Fibroblast of skin of left quadriceps (primary cell): ENCODE measurements at places on chromosomes 12 and 14.

- no peak for DNase-seq
These were observed 344 bp downstream of the LPAR5 start for GRCh38 chr12:6635375-6635855.

GRCh38 chr12:52616680-52617402, 1.5 kb downstream of the KRT73 start:
- no peak for DNase-seq

DNA sequence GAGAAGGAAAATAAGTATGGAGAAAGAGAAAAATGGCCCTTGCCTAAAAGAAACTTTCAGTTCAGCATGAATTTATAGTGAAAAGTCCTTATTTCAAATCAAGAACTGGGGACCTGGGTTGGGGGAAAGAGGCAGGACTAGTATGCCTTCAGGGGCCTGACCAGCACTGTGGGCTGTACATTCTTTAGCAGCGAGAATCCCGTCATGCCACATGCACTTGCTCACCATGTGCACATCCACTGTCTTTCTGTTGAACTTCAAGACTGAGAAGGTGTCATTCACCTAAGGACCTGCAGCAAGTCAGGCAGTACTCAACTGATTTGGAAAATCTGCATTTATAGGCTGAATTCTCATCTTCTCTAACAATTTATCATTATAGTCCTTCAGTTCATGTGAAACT, 50.2 kb downstream of the RAB35 start:
- DNase-seq: no peak

DNA sequence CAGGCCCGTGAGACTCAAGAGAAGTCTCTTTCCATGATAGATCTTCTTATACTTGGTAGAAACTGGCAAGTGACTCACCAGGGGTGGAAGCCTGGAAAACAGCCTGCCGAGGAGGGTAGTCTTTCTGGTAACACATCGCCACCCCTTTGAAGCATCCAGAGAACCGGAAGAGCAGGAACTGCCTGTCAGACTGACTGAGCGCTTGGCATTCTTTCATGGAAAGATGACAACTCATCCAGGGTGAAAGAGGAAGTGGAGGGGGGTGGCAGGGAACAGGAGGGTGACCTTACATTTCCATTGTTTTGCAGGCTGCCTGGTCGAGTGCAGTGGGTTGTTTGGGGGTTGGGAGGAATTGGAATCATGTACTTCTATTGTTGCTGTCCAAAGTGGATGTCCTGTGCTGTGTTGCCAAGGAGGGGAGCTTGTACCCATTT, 34.5 kb downstream of the PRKCH start:
- peak; percentile 1 for DNase-seq

- DNase-seq: no peak
These were observed 207.8 kb upstream of the FAR2 start for GRCh38 chr12:28941248-28941647.

- DNase-seq: no peak
These were observed 59.1 kb downstream of the FAM222A start for GRCh38 chr12:109772622-109773321.

GRCh38 chr14:61438036-61438435, 116.7 kb downstream of the PRKCH start:
- no peak for DNase-seq

DNA sequence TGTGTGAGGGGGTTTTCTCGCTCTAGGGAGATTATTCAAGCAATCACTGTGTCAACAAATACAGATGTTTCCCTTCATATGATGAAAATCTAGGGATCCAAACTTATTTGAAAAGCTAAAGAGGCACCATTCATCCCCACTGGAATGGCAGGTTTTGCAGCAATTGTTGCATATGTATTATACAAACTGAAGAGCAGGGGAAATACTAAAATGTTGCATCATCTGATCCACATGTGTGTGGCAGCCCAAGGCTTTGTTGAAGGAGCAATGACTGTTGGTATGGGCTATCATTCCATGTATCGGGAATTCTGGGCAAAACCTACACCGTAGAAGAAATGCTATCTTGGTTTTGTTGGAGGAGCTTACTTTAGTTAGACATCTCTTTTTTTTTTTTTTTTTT, 4.1 kb upstream of the PRPF40B start:
- no peak for DNase-seq

GRCh38 chr12:61538951-61539350, 721.3 kb upstream of the USP15 start:
- DNase-seq: no peak

DNA sequence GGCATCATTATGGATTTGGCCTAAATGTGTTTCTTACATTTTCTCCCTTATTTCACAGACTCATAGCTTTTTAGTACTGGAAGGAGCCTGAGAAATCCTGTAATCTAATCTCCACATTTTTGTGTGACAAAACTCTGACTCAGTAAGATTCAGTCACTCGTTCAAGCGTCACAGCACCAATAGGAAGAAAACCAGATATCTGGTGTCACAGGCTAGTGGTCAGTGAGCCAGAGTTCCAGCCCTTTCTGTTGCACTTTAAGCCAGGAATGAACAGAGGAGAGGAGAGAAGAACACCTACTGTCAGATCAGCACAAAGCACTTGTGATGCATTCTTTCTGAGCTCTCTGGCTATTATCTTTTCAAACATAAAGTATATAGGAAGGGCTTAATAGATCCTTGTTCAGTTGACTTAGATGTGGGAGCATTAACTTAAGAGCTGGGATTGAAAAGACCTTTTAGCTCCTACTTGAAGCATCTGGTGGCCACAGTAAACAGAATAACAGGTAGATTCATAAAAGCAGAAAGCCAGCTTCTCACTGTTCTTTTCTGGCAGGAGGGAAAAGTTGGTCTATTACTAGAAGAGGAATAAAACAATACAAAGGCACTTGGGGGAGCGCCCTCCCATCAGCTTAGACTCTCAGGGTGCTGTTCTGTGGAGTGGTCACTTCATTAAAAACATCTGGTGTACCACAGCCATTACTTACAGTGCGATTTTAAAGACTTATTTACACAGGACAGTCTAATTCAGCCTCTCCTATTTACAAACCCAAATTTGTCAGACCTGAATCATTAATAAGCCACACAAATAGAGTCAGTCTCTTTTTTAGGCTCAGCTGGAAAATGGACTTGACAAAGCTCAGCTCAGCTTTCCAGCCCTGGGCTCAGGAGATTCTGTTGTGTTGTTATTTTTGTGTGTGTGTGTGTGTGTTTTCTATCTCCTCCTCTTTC, 12.2 kb upstream of the NID2 start:
- no peak for DNase-seq

- peak; percentile 46 for DNase-seq
These were observed at the start of gene P2RX4 for GRCh38 chr12:121209624-121210572. Gene P2RX4, plus strand, starts transcription at chr12:121210129. Its CDS starts 36 bp downstream, at chr12:121210165.

GRCh38 chr14:93200553-93200952, 6.3 kb downstream of the GON7 start:
- no peak for DNase-seq

GRCh38 chr12:119204131-119204530, 25.4 kb downstream of the HSPB8 start:
- DNase-seq: no peak

- DNase-seq: no peak
These were observed 30.8 kb downstream of the TTC7B start for GRCh38 chr14:90785471-90785870.

- no peak for DNase-seq
These were observed 63.3 kb downstream of the CALM1 start for GRCh38 chr14:90460136-90460535.

- peak; percentile 26 for DNase-seq
These were observed 17.0 kb downstream of the PSEN1 start for GRCh38 chr14:73153272-73153671.

DNA sequence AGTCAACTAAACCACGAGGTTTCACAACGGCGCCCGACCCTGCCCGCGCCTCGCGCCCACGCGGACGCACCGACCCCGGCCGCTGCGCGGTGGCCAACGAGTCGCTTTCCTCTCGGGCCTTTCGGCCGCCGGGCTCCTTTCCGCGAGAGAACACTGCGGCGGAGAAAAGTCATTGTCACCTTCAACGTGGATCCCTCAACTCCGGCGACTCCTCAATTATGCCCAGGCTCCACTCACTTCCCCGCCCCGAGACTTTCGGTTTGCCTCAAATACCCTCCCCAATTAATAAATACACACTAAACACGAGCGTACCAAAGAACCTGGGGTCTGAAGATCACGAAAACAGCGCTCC, 450 bp downstream of the SINHCAF start:
- DNase-seq: no peak

GRCh38 chr12:122356192-122356635, 66.3 kb downstream of the CLIP1 start:
- peak; percentile 39 for DNase-seq

GRCh38 chr14:27072589-27072988, 474.8 kb upstream of the NOVA1 start:
- DNase-seq: no peak

DNA sequence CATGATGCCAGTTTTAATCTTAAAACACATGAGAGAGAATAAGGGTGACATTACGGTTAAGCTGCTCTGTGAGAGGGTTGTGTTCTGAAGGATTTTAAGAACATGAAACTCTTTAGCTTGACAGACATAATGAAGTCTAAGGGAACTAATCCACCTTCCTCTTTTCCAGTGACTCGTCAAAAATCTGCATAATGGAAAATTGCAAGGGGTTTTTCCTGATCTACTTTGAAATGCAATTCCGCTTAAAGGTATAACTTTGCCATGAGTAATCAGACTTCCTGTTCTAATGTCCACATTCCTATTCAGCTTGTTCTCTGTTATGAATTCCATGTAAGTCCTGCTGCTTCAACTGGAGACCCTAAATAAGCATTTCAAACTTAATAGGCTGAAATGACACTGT, at the start of gene ZNF705A:
Gene ZNF705A (plus strand): TSS at position 171 of the 400 bp plus-strand sequence. CDS start 15,611 bp downstream, outside the sequence.
- peak; percentile 64 for DNase-seq

DNA sequence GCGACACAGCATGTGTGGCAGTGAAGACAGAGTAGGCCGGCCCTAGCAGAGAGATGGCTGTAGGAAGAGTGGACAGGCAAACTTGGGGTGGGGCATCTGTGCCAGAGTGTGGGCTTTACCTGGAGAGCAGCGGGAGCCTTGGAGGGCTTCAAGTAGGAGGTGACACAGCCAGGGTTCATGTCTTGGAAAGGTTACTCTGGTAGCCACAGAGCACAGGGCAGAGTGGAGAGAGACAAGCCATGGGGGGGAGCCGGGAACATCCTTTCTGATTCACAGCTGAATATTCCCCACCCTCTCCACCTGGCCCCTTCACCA, 53.5 kb upstream of the DIO3 start:
- DNase-seq: no peak

DNA sequence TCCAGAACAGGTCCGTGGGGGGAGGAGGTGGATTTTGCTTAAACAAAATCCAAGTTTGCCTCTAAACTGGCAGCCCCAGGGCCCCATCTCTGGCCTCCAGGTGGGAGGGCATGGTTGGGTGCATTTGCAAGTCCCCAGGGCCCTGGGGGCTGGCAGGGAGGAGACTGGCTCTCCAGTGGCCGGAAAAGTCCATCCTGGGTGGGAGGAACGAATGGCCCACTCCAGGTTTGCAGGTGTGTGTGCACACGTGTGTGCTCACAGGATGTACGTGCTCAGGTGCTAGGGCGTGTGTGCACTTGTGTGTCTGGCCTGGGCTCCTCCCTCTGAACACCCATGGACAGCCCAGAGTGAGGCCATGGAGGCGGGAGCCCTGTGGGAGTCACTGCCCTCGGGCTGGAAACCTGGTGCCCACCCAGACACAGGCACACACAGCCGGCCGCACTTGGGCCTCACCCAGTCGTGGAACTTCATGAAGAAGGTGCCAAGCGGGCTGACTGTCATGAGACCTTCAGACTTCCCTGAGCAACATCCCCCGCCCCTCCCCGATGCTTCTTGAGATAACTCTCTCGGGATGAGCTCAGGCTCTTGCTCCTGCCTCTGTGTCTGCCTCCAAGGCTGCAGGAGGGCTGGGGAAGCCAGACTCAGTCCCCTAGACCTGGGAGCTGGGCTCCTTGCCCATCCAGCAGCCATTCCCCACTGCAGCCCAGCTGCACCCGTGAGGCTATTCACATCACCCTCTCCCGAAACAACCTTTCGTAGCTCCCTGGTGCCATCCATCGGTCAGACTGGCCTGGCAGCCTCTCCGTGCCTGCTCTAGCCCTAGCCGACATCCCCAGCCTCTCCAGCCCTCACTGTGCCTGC, 9.4 kb downstream of the AHNAK2 start:
- DNase-seq: no peak

- no peak for DNase-seq
These were observed 147.1 kb upstream of the PLEKHA5 start for GRCh38 chr12:18982226-18982949.

GRCh38 chr14:67857778-67858350, 38.3 kb downstream of the RAD51B start:
- DNase-seq: no peak

DNA sequence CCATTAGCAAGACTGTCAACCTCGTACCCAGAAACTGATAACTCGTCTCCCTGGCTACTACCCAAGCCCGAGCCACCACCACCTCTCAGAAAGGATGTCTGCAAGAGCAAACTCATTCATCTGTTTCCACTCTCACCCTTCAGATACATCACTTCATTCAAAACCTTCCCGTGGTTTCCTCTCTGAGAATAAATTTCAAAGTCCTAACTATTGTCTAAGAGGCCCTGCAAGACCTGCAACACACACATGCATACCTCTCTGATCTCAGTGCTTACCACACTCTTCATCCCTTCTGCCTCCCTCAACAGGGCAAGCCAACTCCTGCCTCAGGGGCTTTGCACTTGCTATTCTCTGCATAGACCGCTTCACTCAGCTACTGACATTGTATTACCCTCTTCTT, 40.6 kb downstream of the PPP1R13B start:
- DNase-seq: no peak

GRCh38 chr12:75404231-75404630, 13.3 kb downstream of the GLIPR1L2 start:
- no peak for DNase-seq

GRCh38 chr14:50451854-50452253, 55.2 kb upstream of the CDKL1 start:
- no peak for DNase-seq

DNA sequence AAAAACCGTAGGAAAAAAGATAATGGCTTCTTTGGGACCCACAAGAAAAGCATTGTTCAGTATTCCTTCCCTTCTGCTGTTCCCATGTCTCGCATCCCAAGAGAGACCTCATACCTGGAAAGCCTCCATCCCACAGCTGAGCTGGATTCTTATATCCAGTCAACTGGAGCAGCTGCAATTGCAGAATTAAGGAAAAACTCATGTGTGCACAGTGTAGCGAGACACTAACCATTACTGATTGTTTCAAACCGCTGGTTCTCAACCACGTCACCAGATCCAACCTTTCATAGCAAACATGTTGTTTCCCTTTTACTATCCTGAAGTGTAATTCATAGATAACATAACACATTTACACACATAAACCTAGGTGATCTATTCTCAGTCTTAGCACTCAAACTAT, 5.5 kb upstream of the RNASE10 start:
- no peak for DNase-seq
